Panc1 (cell line): ENCODE measurements at places on chromosomes 2 and 18.

- DNase-seq, result no peak
Observed at GRCh38 chr2:240655931-240656886, 26.5 kb downstream of the AQP12B start.

- DNase-seq, result no peak
Observed at GRCh38 chr2:75130171-75130570, 69.1 kb downstream of the TACR1 start.

- DNase-seq, result no peak
Observed at GRCh38 chr18:63697097-63697660, 5.6 kb upstream of the SERPINB11 start.

DNA sequence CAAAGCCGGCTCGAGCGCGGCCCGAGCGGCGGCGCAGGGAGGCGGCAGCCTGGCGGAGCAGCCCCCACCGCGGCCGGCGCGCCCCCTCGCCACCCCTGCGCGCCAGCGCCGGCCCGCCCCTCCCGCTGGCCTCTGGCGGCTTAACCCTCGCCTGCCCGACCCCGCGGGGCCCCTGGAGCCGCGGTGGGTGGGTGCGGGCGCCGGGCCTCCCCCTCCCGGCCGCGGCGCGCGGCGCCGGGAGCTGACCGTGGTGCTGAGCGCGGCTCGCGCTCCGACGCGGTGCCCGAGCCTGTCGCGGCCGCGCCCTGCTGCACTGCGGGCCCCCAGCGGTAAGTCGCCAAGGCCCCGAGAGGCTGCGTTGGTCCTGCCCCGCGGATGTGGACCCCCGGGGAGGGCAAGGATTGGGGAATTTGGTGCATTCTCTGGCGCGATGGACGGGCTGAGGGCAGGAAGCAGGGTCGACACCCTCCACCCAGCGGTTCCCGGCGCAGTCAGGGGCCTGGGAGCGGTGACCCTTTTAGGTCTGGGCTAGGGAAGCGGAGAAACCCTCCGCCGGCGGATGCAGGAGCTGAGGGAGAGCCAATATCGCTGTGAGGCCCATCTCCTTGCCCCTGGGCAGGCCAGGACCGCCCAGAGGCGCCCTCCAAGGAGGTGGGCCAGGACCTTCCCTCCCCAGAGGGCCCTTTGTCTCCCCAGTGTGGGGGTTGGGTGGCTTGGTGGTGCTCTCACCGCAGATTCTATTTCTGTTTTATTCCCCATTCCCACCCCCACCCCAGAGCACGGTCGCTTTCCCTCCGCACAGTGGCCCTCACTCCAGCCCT, 923 bp downstream of the AMER3 start:
- DNase-seq, result no peak

DNA sequence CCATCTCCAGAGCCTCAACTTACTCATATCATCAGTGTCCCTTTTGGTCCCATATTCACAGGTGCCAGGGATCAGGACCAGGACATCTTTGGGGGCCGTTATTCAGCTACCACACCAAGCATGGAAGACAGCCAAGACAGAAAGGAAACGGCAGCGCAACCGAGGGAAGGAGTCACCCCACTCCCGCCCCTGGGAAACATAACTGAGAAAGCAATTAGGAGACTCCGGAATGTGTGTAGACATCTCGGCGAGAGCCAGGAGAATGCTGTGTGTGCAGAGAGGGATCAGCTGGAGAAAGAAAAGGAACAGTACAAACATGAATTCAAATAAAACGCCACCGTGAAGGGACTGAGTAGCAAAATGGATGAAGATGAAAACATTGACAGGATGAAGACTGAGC, 13.4 kb upstream of the BOK start:
- DNase-seq, result no peak

DNA sequence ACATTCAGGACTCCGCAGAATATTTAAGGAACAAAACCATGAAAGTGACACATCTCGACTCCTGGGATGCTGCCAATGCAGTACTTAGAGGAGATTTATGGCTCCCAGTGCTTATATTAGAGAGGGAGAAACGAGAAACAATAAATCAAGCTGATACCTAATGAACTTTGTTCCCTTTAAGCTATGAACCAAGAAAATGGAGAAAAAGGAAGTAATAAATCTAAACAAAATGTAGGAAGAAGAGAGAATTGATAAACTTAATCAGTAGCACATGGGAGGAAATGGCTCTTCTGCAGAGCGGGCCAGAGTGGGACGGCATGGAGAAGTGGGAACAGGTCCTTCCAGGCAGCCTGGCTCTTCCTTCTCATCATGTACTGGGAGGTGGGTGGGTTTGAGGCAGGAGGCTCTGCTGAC, 42.7 kb downstream of the NPPC start:
- no peak for DNase-seq

DNA sequence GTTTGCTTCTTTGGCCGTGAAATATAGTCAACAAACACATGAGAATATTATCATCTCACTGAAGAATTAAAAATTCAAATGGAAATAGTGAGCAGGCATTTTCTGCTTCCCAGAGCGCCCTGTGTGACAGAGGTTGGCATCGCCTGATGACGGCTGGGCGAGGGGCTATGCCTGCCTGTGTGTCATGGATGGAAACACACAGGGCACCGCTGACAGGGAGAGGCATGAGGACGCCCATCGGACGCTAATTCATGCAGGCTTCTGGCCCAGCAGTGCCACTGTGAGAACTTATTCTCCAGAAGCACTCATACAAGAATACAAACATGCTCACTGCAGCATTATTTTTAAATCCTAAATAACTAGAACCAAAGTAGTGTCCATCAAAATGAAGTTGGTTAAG, 61.4 kb upstream of the OTOS start:
- DNase-seq, result no peak

DNA sequence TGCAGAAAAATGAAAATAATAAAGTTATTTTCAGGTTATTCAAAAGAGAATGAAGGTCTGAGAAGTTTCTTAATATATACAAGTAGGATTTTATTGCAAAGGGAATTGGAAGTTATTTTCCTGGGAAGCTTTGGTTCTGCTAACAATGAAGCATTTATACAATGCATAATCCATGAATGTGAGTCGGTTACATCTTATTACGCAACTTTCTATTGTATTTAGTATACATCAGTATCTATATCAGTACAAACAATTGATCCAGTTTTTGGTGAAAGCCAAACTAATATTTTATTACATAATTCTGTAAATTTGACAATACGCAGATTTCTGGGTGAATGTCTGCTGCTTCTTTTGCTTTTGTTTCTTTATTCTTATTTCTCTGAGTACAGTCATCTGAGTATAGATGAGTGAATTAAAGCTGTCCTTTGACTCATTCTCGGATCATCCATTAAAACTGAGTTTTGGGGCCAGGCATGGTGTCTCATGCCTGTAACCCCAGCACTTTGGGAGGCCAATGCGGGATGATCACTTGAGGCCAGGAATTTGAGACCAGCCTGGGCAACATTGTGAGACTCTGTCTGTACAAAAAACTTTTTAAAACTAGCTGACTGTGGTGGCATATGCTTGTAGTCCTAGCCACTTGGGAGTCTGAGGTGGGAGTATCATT, 108.5 kb downstream of the SOCS6 start:
- no peak for DNase-seq

DNA sequence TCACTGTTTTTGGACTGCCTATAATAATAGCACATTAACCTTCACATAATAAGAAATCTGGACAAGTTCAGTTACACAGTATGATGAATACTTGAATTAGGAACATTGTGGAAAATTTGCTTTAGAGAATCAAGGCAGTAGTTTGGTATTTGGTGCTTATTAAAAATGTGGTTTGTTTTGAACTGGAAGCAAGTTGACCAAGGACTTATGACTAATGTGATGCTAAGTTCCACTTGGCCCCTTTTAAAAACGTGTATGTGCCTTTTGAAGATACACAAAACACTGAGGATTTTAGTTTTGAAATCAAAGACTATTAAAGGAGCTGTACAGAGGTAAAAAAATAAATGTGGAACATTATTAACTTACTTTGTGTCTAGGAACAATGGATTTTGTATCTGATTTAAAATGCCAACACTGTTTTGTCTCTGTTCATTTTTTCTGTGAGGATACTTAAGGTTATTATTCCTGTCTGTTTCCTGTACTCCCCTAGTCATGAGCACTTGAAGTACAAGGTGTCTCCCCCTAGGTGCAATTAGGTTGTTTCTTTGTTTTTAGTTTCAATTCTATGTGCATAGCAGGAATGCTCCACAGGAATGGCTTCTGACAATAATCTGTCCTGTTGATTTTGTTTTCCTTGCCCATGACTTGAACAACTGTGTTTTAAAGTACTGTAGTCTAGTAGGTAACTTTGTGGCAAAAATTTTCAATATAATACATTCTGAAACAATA, 49.6 kb upstream of the PTH2R start:
- DNase-seq, result no peak

- no peak for DNase-seq
Observed at GRCh38 chr2:23028106-23028505, 356.9 kb upstream of the KLHL29 start.

DNA sequence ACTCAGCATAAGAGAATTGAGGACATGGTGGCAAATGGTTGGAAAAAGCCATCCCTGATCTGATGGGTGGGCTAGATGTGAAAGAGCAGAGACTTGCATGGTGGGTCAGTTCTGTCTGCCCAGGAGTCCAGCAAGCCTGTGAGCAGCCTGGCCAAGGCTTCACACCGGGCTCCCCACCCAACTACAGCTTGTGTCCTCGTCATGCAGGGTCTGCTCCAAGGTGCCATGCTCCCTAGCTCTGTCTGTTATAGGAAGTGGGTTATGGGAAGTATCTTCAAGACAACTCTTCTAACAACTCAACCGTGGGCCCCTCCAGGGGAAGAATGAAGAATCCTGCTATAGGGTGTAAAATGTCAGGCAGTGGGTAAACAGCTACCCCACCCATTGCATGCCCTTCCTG, 97.4 kb downstream of the ADD2 start:
- no peak for DNase-seq

GRCh38 chr2:101401326-101401665, 14.0 kb upstream of the CREG2 start:
- no peak for DNase-seq

- DNase-seq, result no peak
Observed at GRCh38 chr2:15909157-15909556, 31.2 kb upstream of the MYCN start.

- DNase-seq, result no peak
Observed at GRCh38 chr2:30694286-30695055, 112.8 kb downstream of the CAPN13 start.

- DNase-seq, result no peak
Observed at GRCh38 chr2:81644189-81644588, 1339.6 kb upstream of the LRRTM1 start.
